ENCODE measurements at places on chromosomes 5 and 9.

- DNase-seq = no peak
Observed at GRCh38 chr5:170330568-170331054, 33.0 kb upstream of the LCP2 start.

DNA sequence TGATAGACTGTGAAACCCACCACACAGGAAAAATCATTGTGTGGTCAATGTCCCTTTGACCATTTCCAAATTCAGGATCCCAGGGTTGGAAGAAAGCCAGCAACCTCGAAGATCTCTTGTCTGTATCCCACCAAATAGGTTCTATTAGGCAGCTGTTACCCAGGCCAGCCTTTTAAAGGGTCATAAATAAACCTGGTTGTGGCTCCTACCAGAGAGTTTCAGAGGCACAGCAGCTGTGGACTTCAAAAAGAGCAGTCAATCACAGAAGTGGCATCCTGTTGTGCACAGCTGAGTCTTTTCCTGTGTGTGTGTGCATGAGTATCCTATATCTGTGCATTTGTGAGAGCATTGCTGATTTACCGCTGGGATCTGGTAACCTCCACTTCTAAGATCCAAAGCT lies 23.7 kb upstream of the OR2S2 start:
- no peak for DNase-seq

GRCh38 chr9:136795000-136795348 lies 1.2 kb upstream of the CCDC183 start:
- no peak for DNase-seq

DNA sequence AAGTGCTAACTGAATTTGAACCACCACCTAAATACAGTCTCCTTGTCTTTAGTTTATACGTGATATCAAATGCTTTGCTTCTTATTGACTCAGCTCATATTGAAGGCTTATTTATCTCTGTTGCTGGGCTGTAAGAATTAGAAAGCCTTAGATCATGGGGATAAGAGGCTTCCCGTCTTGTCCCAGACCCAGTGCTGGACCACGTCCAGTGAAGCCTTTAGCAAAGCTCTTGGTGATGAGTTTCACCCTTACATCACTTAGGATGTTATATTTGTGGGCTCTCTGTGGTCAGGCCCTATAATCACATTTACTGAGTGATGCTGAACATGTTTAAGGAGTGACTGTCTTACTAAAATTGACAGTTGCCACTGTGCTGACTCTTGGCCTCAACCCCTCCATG lies 11.2 kb downstream of the FAM240B start:
- no peak for DNase-seq

DNA sequence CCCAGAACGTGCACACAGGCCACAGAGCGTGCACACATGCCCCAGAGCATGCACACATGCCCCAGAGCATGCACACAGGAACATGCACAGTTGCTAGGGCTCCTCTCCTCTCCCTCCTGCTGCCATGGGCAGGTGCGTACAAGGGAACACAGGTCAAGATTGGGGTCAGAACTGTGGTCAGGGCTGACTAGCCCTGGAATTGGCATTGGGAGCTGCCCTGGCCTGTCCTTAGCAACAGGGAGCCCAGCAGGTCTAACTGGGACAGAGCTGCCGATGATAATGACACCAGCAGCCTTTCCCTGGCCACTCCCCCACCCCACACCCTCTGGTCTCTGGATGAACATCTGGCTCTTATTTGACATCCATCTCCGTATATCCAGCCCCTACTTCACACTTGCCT lies 8.0 kb downstream of the PCDH1 start:
- no peak for DNase-seq

Measured in activated CD4-positive, alpha-beta T cell treated with anti-CD3 and anti-CD28 coated beads for 4 hours (primary cell).